ENCODE measurements at places on chromosomes 11 and 22.

DNA sequence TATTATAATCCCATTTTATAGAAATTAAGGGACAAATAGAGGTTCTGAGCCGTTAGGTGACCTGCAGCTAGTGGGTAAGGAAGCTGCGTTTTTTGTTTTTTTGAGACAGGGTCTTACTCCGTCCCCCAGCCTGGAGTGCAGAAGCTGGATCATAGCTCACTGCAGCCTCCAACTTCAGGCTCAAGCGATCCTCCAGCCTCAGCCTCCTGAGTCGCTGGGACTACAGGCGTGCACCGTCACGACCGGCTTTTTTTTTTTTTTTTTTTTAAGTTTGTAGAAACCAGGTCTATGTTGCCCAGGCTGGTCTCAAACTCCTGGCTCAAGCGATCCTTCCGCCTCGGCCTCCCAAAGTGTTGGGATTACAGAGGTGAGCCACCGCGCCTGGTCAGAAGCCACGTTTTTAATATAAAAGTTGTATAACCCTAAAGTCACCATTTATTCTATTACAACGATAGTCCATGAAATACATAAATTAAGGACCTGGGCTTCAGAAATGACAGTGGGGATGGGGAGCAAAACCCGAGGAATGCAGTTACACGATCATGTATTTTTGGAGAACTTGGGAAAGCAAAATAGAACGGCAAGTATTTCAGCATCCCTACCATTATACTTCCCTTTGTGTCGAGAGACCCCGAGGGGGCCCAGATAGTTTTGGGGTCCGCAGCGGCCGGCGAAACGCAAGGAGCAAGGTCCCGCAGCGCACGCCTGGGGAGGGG lies 638 bp downstream of the SAAL1 start:
- no peak for DNase-seq

- DNase-seq: no peak
Measured at GRCh38 chr11:44140805-44141204, 45.3 kb downstream of the EXT2 start.

GRCh38 chr11:1569251-1569780 lies 2.8 kb downstream of the DUSP8 start:
- peak; percentile 5 for DNase-seq

DNA sequence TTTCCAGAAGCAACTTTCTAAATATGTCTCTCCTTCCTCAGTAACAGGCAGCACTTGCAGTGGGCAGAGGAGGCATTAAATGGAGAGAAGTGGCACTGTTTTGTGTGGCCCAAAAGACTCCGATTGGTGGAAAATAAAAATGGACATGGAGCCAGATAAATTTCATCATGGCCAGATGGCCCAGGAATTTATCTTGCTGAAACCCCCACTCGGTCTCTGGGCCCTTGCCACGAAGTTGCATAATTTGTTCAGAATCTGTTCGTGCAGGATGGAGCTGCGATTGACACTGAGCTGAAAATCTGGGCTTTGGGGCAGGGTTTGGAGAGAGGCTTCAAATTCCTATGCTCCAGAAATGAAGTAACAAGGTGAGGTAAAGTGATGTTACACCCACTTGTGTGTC lies 65.5 kb downstream of the C11orf91 start:
- no peak for DNase-seq

DNA sequence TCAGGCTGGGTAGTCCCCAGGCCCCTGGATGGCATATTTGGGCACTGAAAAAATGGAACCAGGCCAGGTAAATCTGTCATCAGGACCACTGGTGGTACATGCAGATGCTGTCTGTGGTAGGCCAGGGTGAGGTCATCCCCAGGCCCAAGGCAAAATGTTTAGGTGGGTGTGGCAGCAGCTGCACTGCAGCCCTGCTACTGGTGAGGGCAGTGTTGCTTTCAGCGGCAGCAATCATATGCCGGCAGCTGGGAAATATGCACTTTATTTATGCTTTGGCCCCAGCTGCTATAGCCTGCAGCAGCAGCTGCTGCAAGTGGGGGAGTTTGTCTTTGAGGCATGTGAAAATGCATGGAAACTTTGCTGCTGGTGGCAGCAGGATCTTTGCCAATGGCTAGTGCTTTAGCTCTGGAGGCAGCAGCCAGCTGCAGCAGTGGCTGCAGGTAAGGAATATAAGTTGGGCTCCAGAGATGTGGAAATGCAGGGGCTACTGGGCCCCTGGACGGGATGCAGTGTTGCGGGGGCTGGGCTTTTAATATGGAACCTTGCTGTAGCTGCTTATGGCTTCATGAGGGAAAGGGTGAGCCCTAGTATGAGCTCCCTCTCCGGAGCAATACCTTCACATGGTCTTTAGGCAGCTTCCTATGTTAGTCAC lies 365.7 kb upstream of the CADM1 start:
- peak; percentile 86 for DNase-seq

- DNase-seq: no peak
Measured at GRCh38 chr11:1490651-1491050, 4.1 kb upstream of the MOB2 start.

- no peak for DNase-seq
Measured at GRCh38 chr11:43690929-43691725, 10.6 kb downstream of the HSD17B12 start.

DNA sequence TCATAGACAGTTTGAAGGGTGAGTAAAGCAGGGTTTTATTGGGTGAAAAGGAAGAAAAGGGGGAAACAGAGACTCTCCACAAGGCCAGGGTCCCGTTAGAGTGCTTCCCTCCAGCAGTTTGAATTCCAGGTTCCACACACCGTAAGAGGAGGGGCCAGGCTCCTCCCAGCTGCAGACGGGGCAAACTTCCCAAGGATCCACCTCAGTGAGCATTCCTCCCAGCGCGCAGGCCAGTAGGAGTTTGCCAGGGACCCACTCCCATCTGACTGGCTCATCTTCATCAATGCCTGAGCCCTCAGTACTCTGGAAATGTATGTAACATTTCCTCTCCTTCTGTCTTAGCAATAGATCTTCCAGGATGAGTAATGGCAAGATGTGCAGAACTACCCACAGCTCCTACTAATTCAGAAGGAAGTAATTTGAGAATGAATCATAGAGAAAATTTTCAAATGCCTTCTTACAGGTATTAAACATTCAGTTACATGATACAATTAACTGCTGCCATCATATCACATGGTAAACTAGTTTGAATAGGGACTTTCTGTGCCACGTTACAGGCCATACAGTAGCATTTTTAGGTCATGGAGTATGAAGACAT lies 34.0 kb upstream of the TRPC6 start:
- DNase-seq: peak; percentile 43

GRCh38 chr22:46336119-46337078 lies 885 bp downstream of the TRMU start:
- peak; percentile 31 for DNase-seq

GRCh38 chr11:68351450-68352275 lies 39.3 kb downstream of the LRP5 start:
- DNase-seq: no peak

GRCh38 chr22:27223317-27224177 lies 566.2 kb downstream of the MIAT start:
- no peak for DNase-seq

DNA sequence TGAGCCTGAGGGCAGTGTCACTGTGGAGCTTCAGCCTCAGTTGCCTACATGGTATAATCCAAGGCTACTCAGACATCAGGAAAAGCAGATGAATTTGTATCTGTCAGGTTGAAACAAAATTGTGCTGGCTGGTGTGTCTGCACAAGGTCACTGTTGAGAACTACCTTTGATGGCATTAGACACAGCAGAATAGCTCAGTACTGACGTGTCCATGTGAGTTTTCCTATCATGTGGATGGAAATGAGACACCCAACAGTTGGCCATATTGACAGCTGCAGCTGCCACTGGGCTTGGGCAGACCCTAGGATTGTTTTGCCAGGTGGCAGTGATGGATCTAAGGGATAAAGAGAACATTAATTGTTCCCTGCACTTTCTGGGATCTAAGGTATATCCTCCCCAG lies 15.8 kb downstream of the CCDC134 start:
- DNase-seq: no peak

- no peak for DNase-seq
Measured at GRCh38 chr22:28237112-28237511, 318.1 kb upstream of the PITPNB start.

Measured in ELF-1 (cell line).